Stimulated activated CD4-positive, alpha-beta T cell treated with anti-CD3 and anti-CD28 coated beads, Interleukin-4, amount 100 ng/mL, for 4 hours (primary cell): ENCODE measurements at places on chromosomes 16 and 17.

GRCh38 chr16:10318798-10319500 is 66.9 kb upstream of the ATF7IP2 start:
- no peak for DNase-seq

GRCh38 chr17:35222452-35222851 is 20.4 kb upstream of the SLFN5 start:
- no peak for DNase-seq

DNA sequence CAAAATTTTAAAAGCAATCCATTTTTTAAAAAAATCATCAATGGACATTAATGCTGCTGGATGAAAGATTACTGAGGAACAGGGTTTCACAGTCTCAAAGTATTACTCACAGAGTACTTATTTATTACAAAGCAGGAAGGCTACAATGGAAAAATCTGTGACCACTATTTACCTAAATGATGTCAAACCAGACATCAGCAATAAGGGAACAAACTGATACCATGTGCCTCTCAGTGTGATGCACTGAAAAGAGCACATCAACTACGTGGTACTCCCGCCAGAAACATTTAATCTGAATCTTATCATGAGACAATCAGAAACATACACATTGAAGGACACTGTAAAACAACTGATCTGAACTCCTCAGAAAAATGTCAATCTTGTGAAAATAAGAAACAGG is 124.2 kb downstream of the PARN start:
- DNase-seq: no peak

GRCh38 chr17:63740464-63741142 is 996 bp downstream of the STRADA start:
- no peak for DNase-seq

- no peak for DNase-seq
These were observed 42.4 kb upstream of the NF1 start for GRCh38 chr17:31052187-31052889.

GRCh38 chr16:51666074-51666473 is 515.0 kb upstream of the SALL1 start:
- no peak for DNase-seq

- DNase-seq: no peak
These were observed 25.3 kb downstream of the IGF2BP1 start for GRCh38 chr17:49022391-49022941.

DNA sequence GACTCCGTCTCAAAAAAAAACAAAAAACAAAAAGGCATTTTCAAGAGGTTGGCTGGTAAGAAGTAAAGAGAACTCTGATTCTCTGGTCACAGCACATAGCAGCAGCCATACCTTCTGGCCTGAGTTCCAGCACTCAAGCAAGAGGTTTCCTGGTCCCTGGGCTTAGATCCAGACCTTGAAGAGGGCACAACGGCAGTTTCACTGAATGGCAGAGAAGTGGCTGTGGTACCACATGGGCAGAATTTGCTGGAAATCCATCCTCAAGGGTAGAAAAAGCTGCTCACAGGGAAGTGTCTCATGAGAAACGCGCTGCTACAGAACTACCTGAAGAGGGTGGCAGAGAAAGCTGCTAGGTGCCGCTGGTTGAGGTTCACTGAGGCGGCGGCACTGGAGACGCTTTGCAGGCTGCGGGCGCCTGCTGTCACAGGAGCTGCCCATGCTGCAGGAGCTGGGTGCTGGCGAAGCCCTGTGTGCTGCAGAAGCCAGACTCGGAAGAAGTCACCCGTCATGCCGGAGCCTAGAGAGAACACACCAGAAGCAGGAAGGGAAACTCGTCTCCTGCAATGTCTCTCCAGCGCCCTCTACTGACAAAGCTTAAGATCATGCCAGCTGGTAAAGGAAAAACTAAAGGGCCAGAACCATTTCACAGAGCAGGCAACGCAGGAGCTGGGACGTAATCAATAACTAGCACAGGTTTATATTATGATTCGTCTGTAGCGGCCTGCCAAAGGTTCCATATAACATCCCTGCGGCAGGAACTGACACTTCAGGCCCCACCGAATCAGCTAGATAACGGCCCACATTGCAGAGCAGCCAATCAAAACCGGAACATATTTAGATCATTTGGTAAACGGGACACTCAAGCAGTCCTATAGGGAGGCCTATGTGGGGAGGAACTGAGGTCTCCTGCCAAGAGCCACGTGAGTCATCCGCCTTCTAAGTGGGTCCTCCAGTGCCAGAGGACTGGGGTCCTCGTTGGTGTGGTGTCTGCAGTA is 5.4 kb upstream of the ZNF213 start:
- DNase-seq: peak; percentile 55

DNA sequence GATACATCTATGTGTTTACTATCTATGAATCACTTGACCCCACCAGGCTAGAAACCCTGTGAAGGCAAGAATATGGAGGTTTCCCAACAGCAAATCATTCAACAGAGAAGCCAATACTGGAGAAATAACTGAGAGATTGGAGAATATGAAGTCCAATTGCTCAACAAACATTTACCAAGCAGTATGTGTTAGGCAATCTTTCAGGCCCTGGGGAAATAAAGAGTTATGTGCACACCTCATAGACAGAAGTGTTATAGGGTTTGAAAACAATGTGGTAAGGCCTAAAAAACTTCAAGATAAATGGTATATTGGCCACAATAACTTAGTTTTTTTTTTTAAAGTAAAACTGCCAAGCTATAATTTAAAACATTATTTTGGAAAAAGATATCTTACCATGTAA is 1245.8 kb downstream of the CDH11 start:
- DNase-seq: no peak

DNA sequence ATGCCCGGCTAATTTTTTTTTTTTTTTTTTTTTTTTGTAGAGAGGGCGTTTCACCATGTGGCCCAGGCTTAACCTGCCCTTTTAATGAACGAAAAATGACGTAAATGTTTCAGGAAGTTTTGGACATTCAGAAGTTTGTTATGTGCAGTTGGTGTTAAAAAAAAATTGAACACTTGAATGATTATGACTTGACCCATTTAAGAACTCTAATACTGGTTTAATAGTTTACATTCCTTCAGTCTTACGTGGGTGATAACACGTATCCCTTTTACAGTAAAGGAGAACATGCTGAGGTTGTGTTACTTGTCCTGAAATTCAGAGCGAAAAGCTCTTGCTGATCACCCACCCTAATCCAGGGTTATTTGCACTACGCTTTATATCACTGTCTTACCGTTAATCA is 1.7 kb downstream of the MLYCD start:
- DNase-seq: no peak

DNA sequence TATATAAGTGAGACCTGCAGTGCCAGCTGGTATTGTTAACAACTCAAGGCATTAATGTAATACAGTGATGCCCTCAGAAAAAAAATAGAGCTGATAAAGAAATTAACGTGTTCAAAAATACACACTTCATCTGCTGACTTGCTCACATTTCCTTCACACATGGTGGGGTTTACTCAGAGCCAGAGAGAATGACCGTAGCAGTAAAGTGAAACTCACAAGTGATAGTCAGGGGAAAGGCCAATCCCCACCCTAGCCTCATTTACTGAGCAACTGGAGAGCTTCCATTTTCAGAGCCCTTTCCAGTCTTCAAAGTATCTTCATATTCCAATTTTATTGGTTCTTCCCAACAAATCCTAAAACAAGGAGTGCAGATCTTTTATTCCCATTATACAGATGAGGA is 74.0 kb upstream of the HLF start:
- DNase-seq: no peak

GRCh38 chr17:67157732-67158639 is 87.0 kb downstream of the HELZ start:
- DNase-seq: no peak

GRCh38 chr17:55588446-55589242 is 77.4 kb upstream of the SMIM36 start:
- no peak for DNase-seq

DNA sequence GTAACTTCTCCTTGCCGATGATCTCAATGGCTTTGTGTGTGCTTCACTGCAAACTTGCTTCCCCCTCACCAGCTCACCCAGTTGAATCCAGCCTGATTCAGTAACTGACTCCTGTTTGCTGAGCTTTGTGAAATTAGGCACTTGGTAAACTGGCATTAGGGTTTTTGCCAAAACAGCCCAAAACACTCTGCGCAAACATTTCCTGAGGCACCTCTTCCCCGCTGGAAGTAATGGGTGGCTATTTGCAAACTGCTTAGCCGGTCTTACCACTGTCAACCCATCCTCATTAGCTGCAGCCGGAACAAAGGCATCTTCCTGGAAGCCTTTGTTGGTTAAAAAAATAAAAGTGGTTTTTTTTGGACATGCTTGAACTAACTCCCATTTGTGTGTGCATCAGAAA is 353.2 kb downstream of the MAF start:
- DNase-seq: no peak

GRCh38 chr17:40818733-40819527 is 3.5 kb downstream of the KRT10 start:
- peak; percentile 84 for DNase-seq

- no peak for DNase-seq
These were observed 164.0 kb downstream of the MAP2K6 start for GRCh38 chr17:69578385-69578936.

- no peak for DNase-seq
These were observed 160.2 kb upstream of the CHMP6 start for GRCh38 chr17:80831491-80831890.

- no peak for DNase-seq
These were observed 34.5 kb upstream of the SCNN1B start for GRCh38 chr16:23267647-23268046.

DNA sequence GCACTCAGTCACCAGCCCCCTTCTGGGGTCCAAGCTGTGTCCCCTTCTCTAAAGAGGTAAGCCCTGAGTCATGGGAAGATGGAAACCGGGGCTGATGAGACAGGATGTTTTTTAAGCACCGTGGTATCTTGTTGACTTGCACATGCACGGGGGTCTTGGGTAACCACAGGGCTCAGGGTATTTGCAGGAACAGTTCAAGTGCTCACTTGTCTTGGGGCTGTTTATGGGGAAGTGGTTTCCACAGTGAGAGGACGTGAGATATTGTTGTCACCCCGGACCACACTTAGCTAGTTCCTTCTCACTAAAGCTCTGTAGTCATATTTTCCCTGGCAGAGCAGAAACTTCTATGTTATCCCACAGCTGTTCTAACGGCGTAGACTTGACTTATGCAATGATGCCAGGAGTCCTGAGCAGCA is 7.7 kb downstream of the CCL3L1 start:
- no peak for DNase-seq

DNA sequence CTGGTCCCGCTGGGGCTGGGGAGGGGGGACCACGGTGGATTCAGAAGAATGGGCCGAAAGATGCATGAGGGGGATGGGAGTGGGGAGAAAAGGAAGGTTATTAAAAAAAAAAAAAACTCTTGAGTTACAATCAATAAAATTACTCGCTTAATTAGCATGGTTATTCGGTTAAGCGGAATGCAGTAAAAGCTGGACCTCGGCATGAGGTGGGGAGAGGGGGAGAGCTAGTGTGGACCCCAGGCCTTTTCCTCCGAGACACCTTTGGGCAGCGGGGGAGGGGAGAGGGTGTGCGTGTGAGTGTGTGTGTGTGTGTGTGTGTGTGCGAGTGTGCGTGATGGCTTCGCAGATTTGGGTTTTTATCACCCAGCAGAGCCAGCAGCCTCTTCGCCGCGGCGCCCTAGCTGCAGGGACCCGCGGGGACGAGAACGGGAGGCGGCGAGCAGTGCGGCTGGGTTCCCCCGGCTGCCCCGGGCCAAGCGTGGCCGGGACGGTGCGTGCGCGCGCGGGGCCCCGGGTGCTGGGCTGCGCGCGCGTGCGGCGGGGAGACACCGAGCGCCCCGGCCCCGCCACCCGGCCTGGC is 3.7 kb downstream of the BAHCC1 start:
- no peak for DNase-seq

DNA sequence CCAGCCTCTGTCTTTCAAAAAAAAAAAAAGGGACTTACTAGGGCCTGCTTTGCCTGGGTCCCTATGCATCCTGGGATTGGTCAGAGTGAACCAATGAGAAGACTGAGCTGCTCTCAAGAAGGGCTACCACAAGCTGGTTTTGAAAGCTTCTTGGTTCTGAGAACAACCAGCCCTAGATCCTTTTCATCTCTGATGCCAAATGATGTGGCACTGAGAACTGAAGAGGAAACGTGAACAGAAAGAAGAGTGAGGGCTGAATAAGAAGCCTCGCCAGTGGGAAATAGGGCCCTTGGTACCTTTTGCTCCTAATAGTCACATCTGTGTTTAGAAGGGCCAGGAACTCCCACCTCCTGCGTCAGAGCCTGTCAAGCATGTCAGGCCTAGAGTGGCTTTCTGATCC is 10.7 kb downstream of the TACO1 start:
- DNase-seq: no peak

DNA sequence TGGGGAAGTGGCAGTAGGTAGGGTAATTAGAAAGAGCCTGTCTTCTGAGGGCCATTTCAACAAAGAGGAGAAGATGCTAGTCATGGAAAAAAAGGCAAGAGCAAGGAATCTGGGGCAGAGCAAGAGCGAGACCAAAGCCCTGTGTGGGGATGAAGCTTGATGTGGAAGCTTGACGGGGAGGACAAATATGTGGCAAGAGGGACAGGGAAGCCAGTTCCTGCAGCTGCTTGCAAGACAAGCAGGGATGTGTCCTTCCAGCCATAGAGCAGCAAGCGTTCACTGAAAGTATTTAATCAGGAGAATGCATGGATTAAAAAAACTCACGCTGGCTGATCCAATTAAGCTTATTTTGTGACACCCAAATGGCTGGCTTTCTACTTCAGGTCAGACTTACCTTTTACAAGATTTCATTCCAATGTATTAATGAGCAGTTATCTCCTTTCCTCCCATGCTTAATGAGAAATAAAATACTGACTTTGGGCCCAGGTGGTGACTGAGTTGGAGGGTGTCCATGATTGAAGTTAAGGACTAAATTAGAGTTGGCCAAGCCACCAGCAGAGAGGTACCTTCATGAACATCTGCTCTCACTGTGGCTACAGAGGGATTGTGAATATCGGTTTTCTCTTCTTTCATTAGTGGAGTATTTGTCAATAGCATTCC is 76.8 kb downstream of the ABCA8 start:
- no peak for DNase-seq

DNA sequence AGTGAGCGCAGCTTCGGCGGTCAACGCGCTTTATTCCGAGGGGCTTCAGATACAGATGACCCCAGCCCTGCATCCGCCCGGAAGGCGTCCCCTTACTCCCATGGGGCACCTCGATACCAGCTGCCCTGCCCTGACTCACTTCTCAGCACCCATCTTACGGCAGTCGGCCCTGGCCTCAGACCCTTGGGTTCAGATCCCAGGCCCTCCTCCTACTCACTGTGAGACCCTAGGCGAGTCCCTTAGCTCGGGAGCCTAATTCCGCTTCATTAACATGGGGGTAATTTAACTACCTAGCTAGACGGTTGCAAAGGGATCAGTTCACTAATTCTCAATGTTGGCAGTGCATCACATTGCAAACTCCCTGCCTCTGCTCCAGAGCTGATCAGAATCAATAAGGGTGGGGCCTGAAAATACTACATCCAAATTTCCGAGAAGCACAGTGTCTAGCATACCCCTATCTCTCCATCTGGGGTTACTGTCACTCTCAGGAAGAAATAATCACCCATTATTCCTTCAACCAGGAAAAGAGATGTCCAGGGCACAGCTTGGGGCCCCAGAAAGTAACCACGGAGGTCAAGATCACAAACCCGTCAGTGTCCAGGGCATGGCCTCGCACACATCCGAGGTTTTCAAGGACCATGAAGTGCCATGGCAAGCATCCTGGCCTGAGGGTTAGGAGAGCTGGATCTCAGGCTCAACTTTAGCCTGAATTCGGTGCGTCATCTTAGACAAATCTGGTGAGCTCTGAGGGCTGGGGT is 415 bp upstream of the FLOT2 start:
- DNase-seq: peak; percentile 13

GRCh38 chr17:70365091-70365583 is 195.8 kb downstream of the KCNJ2 start:
- no peak for DNase-seq
